ENCODE measurements at places on chromosomes 11 and 22.
A peak's percentile ranks its signal among the peaks of the same experiment; 100 is the strongest.

DNA sequence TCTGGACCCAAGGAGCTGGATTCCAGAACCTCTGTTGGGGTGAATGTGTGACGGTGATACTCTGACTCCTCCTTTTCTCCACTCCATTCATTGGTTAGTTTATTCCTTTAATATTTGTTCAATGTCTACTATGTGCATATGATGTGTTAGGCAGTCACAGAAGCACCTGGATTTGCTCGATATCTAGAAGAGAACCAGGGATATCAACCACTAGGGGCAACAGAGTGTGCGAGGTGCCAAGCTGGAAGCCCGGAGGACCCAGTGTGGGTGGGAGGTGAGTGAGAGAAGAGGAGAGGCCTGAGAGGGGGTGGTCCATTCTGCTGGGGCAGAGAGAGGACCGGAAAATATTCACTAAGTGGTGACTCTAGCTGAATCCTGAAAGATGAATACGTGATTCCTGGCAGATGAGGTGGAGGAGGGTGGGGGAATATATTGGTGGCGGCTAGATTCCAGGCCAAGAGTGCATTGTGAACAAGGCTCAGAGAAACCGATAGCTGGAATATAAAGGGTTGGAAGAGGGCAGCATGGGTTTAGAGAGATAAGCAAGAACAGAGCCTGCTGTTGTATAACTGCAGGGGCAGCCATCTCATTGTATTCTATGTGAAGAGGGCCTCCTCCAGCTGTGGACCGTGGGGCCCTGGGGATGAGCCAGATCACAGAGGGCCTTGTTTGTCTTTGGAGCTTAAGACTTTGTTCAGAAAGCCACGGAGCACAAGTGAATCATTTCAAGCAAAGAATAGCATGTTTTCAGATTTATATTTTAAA is 6.9 kb upstream of the TIMP3 start:
- DNase-seq: no peak

GRCh38 chr11:7514099-7514591 is 346 bp downstream of the PPFIBP2 start:
- peak; percentile 17 for DNase-seq

GRCh38 chr11:68115285-68115684 is 5.9 kb downstream of the CHKA start:
- DNase-seq: no peak

GRCh38 chr11:95999711-96000406 is 76.0 kb upstream of the MTMR2 start:
- DNase-seq: no peak

GRCh38 chr11:63012430-63012829 is 3.2 kb downstream of the SLC22A8 start:
- DNase-seq: no peak

DNA sequence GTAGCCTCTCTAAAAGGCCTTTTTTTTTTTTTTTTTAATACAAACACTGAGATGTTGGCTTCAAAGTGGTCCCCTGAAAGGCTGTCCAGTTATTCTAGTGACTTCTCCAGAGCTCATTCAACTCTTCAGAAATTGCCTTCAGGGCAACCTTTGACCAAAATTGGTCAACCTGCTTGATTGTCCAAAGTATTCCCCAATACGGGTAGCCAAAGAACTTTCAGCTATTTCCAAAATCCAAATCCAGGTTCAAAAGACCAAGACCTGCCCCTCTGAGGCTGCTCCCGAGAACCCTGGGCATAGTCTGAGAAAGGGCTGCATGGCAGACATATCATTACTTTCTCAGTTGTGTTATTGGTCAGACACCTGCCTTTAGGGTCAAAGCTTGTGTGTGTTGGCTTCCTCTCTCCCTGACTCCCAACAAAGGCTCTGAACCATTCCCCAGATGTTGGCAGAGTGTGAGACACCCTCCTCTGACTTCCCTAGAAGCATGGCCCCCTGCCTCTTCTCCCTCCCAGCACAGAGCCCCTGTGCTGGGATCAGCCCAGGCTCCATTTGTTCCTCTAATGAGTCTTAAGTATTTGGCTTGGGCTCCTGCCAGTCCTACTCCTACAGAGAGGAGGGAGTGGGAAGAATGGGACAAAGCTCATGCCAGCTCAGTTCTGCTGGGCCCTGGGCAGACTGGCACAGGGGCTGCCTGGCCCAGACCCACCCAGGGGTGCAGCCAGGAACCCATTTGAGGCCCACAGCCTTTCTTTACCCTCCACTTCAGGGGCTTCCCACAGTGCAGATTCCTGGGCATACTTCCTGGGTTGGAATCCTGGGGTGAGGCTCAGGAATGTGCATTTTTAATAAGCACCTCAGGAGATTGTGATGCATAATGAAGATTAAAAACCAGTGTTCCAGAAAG is 30.3 kb downstream of the TNKS1BP1 start:
- DNase-seq: peak; percentile 87

DNA sequence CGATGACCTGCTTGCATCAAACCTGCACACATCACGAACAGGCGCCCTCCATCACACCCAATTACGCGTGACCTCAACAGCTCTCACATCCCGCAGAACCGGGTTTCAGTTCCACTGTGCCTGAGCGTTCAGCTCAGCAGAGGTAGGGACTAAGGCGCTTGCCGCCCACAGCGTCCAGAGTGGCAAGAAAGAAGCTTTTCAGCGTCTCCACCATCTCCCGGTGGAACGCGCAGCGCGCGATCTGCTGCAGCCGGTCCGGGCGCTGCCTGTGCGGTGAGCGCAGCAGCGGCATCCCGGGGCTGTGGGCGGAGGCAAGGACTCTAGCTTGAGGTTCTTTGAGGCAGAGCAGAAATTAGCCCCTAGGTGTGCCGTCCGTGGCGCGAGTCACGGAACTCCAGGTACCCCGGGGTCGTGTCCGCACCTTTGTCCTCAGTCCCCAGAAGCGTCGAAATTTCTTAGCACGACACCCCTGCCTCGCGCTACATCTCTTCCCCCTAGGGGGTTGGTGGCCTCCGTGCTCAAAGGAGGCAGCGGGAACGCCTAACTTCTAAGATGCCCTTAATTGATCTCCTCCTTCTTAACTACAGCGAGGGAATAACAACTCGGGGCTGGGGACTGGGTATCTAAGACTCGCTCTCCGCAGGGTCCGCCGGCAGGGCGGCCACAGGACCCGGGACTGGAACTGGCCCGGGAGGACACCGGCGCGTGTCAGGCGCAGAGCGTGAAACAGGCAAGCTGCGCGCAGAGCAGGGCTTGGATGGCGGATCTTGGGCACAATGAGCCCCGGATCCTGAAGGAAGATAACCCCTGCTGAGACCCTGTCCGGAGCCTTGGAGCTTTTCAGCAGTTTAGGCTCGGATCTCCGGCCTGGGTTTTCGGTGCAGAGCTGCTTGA is 1.7 kb upstream of the CALCA start:
- peak; percentile 27 for DNase-seq

GRCh38 chr11:129700701-129701100 is 114.9 kb upstream of the TMEM45B start:
- no peak for DNase-seq

GRCh38 chr11:36107547-36107946 is 163.7 kb downstream of the LDLRAD3 start:
- no peak for DNase-seq

GRCh38 chr11:67517784-67518552 is 5.3 kb downstream of the CABP2 start:
- no peak for DNase-seq

DNA sequence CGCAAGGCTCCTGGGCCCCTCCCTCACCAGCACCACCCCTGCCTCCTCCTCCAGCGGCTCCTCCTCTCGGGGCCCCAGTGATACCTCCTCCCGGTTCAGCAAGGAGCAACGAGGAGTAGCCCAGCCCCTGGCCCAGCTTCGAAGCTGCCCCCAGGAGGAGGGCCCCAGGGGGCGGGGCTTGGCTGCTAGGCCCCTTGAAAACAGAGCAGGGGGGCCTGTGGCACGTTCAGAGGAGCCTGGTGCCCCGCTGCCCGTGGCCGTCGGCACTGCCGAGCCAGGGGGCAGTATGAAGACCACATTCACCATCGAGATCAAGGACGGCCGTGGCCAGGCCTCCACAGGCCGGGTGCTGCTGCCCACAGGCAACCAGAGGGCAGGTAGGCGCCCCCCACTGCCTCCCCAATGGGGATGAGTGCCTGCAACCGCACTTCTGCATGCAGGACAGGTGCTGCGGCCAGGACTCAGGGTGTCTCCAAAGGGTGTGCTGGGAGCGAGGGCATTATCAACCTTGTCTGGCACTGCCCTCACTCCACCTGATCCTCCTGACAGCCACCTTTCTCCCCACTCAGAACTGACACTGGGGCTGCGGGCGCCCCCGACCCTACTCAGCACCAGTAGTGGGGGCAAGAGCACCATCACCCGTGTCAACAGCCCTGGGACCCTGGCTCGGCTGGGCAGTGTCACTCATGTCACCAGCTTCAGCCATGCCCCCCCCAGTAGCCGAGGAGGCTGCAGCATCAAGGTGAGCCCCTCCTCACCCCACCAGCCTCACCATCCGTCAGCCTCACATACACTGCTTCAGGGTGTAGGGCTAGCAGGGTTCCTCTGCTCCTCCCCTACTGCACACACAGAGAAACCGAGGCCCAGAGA is 10.2 kb downstream of the SMTN start:
- no peak for DNase-seq

- DNase-seq: peak; percentile 38
Observed at GRCh38 chr11:110711776-110712658, at the start of gene ARHGAP20. Gene ARHGAP20, minus strand, starts transcription at chr11:110712437. Its CDS starts 206 bp downstream, at chr11:110712231.

- DNase-seq: no peak
Observed at GRCh38 chr11:128784059-128784804, 82.9 kb downstream of the KCNJ1 start.

GRCh38 chr11:33697997-33698396 is 2.6 kb downstream of the C11orf91 start:
- DNase-seq: no peak

DNA sequence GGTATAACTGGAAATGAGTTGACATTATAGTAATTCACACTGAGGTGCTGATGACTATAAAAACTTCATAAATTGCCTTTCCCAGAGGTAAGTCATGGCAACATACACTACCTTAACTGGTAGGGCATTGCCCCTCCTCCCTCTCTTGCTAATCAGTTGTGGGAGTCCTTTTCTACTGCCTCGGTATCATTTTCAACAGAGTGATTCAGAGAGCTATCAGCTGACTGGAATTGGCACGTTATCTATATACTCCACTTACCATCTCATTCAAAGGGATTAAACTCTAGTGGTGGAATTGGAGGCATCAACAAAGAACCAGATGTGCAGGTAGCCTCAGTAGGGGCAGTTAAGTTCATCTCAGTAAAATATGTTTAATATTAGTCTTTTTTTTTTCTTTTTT is 8.0 kb upstream of the NUP160 start:
- DNase-seq: peak; percentile 34

DNA sequence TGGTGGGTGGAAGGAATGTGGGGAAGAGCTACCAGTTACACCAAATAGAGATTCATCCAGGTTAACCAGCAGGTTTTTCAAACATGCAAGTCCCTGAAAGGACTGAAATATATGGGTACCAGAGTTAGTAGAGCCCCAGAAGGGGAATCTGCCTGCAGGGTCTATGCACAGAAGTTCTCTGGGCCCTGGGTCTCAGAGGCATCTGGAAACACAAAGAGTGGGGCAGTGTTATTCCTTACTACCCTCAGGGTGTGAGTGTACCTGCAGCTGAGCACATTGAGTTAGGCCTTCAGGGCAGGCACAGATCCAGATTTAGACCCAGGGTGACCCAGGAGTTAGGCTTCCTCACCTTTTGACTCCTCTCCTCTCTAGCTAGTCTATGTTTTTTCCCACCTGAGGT is 43.9 kb upstream of the SWAP70 start:
- no peak for DNase-seq

DNA sequence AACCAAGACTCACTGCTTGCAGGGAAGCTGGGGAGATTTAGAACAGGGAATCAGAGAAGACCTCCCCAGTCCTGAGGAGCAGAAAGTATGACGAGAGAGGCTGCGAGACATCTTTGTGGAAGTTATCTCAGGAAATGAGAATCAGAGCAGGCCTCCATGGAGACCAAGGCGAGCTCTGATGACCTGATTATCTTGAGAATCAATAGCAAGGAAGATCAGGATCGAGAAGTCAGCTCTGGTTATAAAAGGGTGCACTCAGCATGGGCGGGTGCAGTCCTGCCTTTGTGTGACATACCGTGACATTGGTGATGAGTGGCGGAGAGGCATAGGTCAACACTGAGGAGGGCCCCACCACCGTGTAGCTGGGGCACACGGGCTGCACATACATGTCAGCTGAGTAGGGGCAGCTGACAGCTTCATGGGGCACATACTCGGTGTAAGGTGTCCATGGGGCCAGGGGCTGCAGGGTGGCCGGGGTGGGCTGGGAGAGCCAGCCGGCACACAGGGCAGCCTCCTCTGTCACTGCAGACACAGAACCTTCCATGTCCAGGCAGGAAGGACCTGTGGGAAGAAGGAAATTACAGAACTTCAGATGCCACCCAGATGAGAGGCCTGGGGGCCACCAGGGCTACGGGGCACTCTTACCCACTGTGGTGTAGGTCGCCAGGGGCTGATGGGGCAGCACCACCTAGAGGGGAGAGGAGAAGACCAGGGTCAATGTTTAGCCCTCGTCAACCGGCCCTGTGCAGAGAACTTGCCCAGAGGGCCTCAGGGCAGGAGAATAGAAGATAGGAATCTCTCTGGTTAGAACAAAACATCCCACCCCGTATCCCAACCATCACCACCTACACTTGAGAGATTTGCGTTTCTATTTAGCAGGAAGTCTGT is 21.7 kb downstream of the POU2AF1 start:
- DNase-seq: no peak

- no peak for DNase-seq
Observed at GRCh38 chr22:26534874-26535602, 22.8 kb upstream of the TFIP11 start.

GRCh38 chr11:29527391-29527936 is 489.4 kb downstream of the KCNA4 start:
- DNase-seq: peak; percentile 6

DNA sequence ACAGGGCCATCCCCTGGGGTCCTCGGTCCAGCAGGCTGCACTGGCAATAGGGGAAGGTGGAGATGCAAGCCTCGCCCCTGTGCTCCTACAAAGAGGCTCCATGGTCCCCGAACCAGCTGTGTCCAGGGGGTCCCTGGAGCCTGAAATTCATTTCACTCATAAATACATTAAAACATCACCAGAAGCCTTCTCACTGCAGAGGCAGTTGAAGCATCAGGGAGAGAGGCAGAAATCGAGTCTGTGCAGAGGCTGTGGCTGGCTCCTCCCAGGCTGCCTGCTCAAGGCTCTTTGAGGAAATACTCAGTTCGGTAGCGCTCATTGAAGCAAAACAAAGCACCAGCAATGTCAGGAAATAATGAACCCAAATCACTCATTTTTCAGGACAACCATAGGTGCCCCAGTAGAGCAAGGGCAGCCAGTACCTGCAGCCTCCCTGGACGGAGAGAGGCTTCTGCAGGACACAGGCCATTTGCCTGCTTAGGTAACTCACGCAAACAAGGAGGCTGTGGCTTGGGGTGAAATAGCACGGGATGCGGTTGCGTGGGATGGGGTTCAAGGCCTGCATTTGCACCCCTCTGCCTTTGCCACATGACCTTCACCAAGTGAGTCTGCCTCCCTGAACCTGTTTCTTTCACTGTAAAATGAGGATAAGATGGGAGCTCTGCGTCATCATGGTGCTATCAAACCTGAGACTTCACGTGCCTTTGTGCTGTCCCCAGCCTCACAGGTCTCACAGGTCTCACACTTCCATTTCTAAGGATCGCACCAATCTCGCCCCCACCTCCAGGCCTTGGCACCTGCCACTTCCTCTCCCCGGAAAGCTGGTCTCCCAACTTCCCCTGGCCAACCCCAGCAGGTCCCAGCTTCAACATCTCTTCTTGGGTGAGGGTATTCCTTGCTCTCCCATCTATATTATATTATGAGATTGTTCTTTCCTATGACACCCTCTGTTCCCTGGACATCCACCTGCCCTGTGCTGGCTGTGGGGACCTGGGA is 84.3 kb upstream of the SHISAL1 start:
- no peak for DNase-seq

- no peak for DNase-seq
Observed at GRCh38 chr11:45856044-45856468, 8.8 kb downstream of the CRY2 start.

GRCh38 chr11:33052231-33052630 is 12.9 kb downstream of the TCP11L1 start:
- no peak for DNase-seq

Measured in Daoy (cell line).